A549 treated with Mapracorat at 1 μM for 4 hours (cell line): ENCODE measurements at places on chromosomes 6 and 20. TPM values are rescaled to one million over a fixed set of nuclear protein-coding genes. Genes with fewer than 3 reads are reported as not detected.

DEFB124 gene
- 0.29 to 0.44 TPM in 2 of 5 replicates, not detected in the others for total RNA-seq

LAMP5 gene
- total RNA-seq = 0.10 to 0.11 TPM in 2 of 5 replicates, not detected in the others

STK38 gene
- 15.7 to 17.6 TPM (median 16.1 TPM) in 5 replicates for total RNA-seq

SLC22A2 gene
- 0.10 to 0.15 TPM (median 0.12 TPM) in 3 of 5 replicates, not detected in the others for total RNA-seq

CPNE5 gene
- 0.06 to 0.20 TPM (median 0.12 TPM) in 5 replicates for total RNA-seq

TXLNB gene
- not detected in 5 replicates for total RNA-seq

HLA-DPB1 gene
- not detected in 5 replicates for total RNA-seq

NMBR gene
- not detected in 5 replicates for total RNA-seq

SCP2D1 gene
- total RNA-seq = not detected in 5 replicates

F13A1 gene
- total RNA-seq = not detected in 5 replicates

PAK5 gene
- total RNA-seq = not detected in 5 replicates

DDR1 gene
- total RNA-seq = 51.1 to 64.4 TPM (median 58.1 TPM) in 5 replicates
